ENCODE measurements at places on chromosomes 5 and 9.

DNA sequence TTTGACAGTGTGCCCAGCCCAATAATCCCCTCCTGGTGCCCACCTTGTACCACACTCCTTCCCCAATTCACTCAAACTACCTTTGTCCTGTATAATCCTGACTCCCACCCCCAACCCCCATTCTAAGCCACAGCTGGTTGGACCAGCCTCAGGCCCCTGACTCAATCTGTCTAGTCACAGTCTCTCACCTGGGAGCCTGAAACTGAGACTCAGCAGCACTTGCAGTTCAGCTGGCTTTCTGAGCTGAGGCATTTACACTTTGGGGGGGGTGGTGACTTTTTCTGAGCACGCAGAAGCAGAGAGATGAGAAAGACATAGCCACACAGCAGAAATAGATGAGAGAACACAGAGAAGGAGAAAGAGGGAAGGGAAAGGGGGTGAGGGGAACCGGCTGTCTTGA is 247.3 kb downstream of the MAN2A1 start:
- no peak for DNase-seq

GRCh38 chr5:135329066-135329912 is 69.7 kb downstream of the MACROH2A1 start:
- DNase-seq, result no peak

DNA sequence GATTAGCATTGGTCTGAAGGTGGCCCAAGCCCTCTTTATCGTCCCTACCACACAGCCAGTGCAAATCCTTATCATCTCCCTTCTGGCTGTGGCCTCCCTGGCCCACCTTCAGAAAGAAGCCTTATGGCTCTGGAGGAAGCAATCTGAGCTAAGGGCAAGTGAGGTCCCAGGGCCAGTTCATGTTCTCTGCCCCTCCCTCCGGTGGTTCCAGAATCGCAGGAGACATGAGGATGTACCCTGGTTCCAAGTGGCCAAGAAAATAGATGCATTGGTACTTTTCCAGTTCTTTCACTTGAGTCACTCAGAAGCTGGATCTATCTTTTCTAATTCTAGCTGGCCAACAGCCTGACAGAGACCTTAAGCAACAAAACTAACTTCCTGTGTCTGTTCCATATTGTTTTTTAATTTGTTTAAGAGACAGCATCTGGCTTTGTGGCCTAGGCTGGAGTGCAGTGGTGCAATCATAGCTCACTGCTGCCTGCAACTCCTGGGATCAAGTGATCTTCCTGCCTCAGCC is 60.7 kb downstream of the LHFPL2 start:
- DNase-seq, result no peak

GRCh38 chr5:32935283-32935682 is 224.2 kb downstream of the NPR3 start:
- DNase-seq, result no peak

- no peak for DNase-seq
These were observed 12.8 kb upstream of the TRMT10B start for GRCh38 chr9:37740631-37741328.

GRCh38 chr9:100058699-100059579 is 39.9 kb downstream of the ERP44 start:
- DNase-seq, result no peak

DNA sequence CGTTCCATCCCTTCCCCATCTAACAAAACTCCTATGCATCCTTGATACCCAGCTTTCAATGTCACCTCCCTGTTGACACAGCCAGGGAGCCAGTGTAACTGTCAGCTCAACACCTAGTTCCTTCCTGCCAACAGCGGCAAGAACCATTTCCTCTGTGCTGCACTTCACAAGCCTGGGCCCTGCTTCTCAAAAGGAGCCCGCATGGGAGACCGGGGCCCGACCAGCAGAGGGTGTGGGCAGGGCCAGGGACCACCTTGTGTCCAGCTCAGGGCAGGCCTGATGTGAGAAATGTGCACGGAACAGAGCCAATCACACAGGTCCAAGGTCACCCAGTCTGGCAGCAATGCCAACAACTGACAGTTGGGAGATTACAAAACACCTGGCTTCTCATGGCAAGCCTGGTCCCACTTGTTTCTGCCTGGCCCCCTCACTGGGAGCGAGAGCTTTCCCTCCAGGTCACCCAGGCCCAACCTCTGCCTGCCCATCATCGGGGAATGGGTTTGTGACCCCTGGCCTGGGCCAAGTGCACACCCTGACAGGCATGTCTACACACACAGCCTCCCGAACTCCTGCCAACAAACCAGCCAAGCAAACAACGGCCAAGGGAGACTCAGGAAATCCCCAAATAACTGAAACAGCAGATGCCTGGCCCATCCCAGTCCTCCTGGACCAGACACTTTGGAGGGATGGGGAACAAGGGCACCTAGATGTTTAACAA is 3.1 kb downstream of the RNF44 start:
- DNase-seq, result no peak

DNA sequence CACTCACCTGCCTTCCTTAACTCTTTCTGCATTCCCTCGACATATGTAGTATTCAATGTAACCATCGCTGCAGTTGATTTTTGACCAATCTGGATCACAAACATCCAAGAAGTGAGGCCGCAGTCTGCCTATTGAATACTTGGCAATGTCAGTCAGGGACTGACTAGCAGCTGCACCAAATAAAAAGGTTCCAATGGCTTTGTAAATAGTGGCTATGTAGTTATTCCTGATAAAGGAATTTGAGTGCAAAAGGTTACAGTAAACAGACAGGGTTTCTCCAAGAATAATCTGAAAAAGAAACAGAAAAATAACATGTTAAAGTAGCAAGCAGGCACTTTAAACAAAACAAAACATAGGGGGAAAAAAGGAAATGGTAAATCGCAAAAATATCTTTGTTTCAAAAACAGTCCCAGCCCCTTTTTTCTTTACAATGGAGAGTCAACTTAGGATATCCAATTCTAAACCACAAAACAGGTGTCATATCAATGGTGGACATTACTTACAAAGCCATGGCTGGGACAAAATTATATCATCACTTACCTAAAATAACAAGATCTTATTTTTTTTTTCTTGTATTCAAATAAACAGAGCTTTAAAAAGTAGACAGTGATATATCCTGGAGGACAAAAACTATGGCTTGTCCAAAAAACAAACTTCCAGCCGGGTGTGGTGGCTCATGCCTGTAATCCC is 66.8 kb downstream of the PLPP1 start:
- no peak for DNase-seq

DNA sequence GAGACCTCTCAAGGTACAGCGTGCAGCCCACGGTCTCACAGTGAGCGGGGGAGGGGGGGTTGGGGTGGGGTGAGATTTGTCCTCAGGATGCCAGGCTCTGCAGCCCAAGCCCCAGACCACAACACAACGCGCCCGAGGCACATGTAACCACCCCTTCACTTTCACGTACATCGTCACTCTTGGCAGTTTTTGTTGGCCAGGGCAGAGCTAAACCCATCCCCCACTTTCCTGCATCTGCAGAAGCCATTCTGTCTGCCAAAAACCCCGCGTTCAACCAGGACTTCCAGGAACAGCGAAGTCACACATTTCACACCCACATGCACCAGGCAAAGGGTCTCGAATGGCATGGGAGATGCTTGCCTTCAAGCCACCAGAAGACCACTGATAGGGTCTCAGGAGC is 9.4 kb upstream of the SMIM23 start:
- no peak for DNase-seq

GRCh38 chr9:90805006-90805996 is 3.7 kb downstream of the SYK start:
- DNase-seq, result peak; percentile 88

DNA sequence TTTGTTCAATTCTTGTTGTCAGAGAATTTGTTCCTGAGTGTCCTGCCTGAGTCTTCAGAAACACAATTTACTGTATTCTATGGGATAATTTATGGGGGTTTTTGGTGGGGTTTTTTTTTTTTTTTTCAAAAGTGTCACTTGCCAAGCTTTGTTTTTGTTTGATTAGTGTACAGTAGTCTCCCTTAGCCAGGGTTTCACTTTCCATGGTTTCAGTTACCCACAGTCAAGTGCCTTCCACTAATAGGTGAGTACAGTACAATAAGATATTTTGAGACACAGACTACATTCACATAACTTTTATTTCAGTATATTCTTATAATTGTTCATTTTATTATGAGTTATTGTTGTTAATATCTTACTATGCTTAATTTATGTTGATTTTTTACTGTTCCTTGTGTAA is 25.0 kb upstream of the AUH start:
- no peak for DNase-seq

- no peak for DNase-seq
These were observed 2.7 kb upstream of the NSMF start for GRCh38 chr9:137461663-137462395.
